ENCODE measurements at places on chromosomes 2 and 18.

- no peak for DNase-seq
Measured at GRCh38 chr2:23386339-23387220, 1.6 kb downstream of the KLHL29 start.

DNA sequence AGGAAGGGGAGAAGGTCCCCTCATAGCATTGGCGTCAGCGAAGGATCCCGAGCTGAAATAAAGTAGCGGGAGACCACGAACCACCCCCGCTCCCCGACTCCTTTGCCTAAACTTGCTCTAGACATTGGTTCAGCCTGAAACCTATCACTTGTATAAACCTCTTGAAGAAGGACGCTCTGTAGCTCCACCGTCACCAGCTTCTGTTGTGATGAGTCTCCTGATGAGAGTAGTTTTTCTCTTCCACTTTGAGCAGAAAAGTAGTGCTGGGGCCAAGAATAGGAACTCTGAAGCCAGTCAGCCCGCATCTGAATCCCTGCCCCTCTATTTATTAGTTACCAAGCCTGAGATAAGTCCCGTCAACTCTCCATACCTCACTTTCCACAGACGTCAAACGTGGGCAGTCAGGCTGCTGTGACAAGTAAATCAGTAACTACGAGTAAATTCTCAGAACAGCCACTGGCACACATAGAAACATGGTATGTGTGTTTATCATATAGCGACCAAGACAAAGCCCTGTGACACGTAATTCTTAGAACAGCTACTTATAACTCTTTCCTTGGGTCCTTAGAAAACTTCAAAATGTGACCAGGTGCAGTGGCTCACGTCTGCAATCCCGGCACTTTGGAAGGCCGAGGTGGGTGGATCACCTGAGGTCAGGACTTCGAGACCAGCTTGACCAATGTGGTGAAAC, 61.7 kb downstream of the CD226 start:
- DNase-seq = no peak

DNA sequence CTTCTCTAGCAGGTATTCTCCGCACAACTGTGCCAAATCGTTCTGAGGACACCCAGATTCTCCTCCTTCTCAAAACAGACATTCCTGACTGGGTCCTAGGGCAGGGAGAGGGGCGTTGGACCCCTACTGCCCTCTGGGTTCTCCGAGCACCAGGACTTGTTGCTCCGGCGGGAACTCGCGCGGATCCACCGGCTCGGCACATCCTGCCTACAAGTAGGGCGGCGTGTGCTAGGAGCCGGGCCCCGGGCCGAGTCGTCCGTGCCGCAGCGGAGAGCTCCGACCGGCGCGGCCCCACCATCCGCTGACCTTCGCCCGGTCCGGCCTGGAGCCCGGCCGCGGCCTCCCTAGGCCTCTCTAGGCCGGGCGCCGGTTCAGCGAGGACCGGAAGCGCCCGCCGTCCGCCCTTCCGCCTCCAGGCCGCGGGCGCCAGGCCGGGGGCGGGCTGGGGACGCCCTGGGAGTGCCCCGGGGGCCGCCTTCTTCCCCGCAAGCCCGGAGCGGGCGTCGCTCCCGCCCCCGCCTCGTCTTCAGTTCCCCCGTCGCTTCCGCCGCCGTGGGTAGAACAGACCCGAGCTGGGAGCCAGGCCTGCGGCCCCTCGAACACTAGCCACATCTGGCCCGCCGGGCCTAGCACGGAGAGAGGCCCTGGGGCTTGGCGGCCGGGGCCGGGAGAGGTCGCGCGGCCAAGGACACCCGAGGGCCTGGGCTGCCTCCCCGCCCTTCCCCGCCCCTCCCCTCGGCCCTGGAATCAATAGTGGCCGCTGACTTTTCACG, 7.6 kb upstream of the ONECUT2 start:
- DNase-seq = no peak

DNA sequence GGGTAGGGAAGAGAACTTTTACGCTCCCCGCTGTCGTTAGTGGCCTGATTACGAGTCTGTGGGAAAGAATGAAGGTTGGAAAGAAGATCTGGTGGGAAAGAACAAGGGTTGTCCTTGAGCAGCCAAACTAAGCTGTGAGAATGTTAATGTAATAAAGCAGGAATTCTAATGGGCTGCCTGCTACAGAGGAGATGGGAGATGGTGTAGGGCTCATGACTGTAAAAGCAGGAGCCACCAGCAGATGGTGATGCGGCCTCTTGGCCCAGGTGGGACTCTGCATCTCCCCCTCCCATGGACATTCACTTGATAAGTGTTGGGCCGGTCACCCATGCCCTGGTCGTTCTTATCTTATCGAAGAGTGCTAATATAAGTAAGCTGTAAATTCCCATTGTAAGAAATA, 150.0 kb downstream of the NEDD4L start:
- DNase-seq = no peak

GRCh38 chr2:23350041-23350791, 34.8 kb upstream of the KLHL29 start:
- DNase-seq = no peak

- no peak for DNase-seq
Measured at GRCh38 chr2:66789741-66790140, 354.8 kb downstream of the MEIS1 start.

DNA sequence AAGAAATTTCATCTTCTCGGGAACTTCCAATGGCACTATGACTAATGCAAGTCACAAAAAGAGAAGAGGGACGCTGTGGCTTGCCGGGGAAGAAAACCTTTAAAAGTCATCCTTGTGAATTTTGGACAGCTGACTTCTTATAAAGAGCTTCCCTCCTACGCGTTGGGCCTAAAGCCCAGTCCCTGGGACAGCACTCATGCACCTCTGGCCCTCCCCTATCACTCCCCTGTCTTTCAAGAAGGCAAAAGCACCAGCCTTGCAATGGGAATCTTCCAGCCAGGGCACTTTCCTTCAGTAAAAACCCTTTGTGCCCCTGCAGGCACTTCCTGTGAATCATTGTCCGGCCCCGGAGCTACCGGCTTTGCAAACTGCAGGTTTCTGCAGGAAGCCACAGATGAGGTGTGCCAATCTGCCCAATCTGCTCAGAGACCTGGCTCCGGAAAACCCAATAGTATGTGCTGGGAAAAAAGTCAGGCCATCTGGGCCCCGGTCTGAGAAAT, 7.1 kb downstream of the MREG start:
- no peak for DNase-seq

- no peak for DNase-seq
Measured at GRCh38 chr2:104787298-104788065, 66.4 kb upstream of the POU3F3 start.

- no peak for DNase-seq
Measured at GRCh38 chr2:24362253-24362652, 1.9 kb upstream of the ITSN2 start.

- DNase-seq = no peak
Measured at GRCh38 chr2:239461291-239462190, 60.7 kb upstream of the HDAC4 start.

- no peak for DNase-seq
Measured at GRCh38 chr2:67790622-67791021, 272.2 kb downstream of the C1D start.

- no peak for DNase-seq
Measured at GRCh38 chr2:28544922-28545589, 49.2 kb downstream of the PLB1 start.
